AG08395 (cell line): ENCODE measurements at places on chromosomes 7 and 10.
A peak's percentile ranks its signal among the peaks of the same experiment; 100 is the strongest.

- no peak for DNase-seq
Measured at GRCh38 chr7:106841896-106842390, 23.1 kb upstream of the PIK3CG start.

DNA sequence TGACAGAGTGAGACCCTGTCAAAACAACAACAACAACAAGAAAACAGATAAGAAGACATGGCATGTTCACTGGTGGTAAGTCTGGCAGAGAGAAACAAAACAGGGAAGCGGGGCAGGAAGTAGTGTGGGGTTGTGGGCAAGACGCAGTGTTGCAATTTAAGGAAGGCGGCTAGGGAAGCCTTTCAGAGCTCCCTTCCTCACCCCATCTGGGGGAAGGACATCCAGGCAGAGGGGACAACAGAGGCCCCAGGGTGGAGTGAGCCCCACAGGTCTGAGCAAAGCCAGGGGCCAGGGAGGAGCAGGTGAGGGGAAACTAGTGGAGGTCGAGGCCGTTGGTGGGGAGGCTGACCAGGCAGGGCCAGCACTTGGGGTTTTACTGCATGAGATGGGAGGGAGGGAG, 16.8 kb downstream of the LAT2 start:
- DNase-seq = no peak

- DNase-seq = peak; percentile 87
Measured at GRCh38 chr7:20330239-20330927, at the start of gene ITGB8. TSS of gene ITGB8 (plus strand) at chr7:20330900. CDS start at chr7:20331807, 907 bp downstream.

DNA sequence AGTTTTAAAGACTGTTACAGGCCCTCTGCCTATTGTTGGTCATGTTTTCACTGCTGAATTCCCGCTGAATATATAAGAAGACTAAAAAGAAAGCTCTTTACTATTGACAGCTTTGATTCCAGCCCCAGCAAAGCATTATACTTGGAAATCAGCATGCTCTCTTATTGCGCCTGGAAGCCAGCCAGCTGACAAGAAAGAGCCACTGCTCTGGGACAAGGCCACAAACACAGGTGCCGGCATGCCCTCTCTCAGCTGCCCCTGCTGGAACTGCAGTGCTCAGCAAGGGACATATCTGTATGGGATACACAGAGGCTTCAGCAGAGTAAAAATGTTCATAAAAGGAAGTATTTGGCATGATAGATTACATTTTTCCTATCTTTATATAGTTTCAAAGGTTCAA, 523.9 kb downstream of the ADRA2A start:
- no peak for DNase-seq

- DNase-seq = no peak
Measured at GRCh38 chr10:66752714-66753113, 173.1 kb upstream of the LRRTM3 start.

- no peak for DNase-seq
Measured at GRCh38 chr10:31921031-31921430, 7.6 kb downstream of the ARHGAP12 start.

DNA sequence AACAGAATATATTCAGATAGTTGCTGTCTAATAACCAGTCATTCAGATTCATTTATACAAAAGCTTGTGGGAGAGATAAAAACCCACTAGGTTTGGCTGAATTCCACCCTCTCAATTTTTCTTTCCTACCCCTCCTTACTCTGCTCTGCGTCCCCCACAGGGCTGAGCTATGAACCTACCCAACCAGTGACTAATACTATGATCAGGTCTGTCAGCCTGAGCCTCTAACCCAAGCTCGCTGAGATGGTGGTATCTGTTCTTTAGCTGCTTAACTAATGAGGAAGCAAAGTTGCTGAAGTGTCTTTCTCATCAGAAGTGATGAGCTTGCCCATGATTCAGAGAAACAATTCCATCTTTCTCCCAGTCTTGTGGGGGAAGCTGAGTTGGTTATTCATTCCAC, 248.7 kb upstream of the GPR26 start:
- DNase-seq = no peak

GRCh38 chr10:114294549-114294948, 55.5 kb downstream of the VWA2 start:
- no peak for DNase-seq

GRCh38 chr10:116879817-116880216, 30.5 kb downstream of the ENO4 start:
- no peak for DNase-seq

DNA sequence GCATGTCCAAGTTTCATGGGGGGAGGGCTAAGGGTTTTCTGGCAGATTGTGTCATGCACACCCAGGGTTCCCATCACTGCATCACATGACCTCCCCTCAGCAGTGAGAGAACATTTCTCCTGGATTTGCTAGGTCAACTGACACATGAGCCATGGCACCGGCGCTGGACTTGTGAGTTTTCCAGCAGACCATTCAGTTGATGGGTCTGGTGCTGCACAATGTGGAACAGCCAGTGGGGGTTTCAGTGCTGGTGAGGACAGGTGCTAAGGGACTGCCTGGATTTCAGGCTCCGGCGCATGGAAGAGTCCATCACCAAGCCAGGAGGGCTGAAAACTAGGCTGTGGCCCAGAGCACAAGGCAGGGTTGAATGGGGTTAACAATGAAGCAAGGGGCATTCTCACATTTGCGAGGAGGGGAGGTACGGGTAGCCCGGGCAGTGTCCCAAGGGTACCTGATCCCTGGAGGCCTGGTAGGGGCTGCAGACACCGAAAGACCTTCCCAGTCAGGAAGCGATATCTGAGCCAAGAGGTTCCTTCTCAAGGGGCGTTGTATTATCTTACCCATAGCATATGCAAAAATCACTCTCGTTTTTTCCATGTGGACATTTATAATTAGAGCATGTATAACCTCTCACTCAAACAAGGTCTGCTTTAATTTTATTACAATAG, 203.0 kb downstream of the TNS3 start:
- no peak for DNase-seq

DNA sequence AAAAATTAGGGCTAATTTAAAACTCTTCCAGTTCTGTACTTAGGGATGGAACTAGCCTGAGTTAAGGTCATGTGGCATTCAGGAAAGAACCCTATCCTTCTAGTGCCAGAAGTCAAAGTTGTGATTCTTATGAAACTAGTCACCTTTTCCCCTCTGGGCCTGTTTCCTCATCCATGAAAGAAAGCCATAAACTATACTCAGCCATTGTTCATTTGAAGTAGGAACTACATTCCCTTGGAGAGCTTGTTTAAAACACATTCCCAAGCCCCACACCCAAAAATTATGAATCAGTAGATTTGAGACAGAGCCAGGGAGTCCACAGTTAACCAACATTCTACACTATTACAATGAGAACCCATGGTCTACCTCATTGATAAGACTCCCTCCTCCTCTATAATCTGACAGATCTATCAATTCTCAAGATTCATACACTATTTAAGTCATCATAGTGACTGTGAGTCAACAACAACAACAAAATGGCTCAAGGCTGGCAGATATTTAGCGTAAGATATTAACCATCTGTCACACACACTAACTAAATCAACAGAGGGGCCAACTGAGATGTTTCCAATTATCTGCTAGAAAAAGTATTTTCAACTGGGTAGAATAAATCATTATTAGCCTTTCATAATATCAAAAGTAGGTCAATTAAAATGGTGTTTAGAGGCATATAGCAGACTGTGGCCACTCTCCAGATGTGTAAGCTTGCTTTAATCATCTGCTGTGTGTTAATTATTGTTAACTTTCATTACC, 102.3 kb downstream of the SLC25A13 start:
- peak; percentile 66 for DNase-seq

DNA sequence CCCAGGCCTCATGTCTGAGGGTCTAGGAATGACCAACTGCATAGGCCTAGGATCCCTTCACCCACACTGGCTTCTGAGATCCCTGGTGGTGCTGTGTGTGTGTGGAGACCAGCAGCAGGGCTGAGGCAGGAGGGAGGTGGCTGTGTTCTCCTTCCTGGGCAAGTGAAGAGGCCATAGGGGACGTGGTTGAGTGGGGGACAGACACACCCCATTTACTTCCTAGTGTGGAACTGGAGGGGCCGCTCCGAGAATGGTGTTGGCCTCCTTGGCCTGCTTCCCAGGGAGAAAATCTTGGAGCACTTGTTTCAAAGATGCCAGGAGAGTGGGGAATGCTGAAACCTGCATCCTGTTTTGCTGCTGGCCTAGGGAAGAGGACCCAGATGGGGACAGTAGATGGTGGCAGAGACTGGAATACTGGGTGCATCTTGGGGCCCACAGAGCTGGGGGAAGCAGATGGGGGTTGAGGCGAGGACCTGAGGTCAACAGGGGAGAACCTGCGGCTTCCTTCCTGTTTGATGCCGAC, 19.1 kb downstream of the UBTD1 start:
- DNase-seq = no peak

GRCh38 chr10:132395704-132396493, 1.1 kb upstream of the PWWP2B start:
- peak; percentile 42 for DNase-seq
